IMR-90 (cell line): ENCODE measurements at places on chromosomes 3 and 15.

- H3K4me1 ChIP-seq, result no peaks in the 10 kb centered on the region
- H3K27me3 ChIP-seq, result no peaks in the 10 kb centered on the region
- DNase-seq, result no peak
- H3K36me3 ChIP-seq, result no peaks in the 10 kb centered on the region
- H3K4me3 ChIP-seq, result no peak overlapping the region
- H3K27ac ChIP-seq, result no peak overlapping the region
Measured at GRCh38 chr3:62502315-62503300, 129.3 kb upstream of the FEZF2 start.

DNA sequence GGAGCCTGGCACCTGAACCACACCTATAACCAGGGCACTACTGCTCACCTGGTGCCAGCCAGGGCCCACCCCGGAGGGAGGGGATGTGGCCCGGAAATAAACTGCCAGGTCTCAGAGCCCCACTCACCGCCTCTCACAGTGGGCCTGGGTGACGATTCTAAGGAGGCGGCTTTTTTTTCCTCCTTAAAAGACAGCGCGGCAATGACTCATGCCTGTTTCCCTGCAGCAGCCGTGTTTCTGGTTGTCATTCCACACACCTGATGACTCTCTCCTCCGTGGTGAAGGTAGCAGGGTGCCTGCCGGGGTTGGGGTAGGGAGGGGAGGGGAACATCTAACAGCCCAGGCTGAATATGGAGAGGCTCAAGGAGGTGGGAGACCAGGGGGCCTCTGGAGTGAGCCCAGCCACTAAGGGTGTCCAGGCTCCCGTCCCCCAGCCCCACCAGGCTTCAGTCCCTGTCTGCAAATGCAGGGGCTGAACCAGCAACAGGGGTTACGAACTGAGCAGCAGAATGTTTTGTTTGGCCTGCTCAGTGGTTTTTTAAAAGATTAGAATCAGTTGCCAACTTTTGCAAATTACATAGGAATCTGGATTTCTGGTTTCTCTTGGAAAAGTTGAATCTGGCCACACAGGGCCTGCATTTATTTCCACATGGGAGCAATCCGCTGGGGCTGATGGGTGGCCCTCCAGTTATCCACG lies 127.3 kb upstream of the LINGO1 start:
- no peaks in the 10 kb centered on the region for H3K4me1 ChIP-seq
- no peak overlapping the region for H3K27ac ChIP-seq
- no peak for DNase-seq
- H3K27me3 ChIP-seq, result peaks cover 24% of the 10 kb centered on the region

- DNase-seq, result no peak
- peaks cover 8% of the 10 kb centered on the region for H3K4me1 ChIP-seq
- no peak overlapping the region for H3K4me3 ChIP-seq
- H3K27me3 ChIP-seq, result no peaks in the 10 kb centered on the region
- peaks cover 3% of the 10 kb centered on the region; the same call in 1 of the 2 replicates for H3K36me3 ChIP-seq
Measured at GRCh38 chr3:53170325-53171063, 9.5 kb downstream of the PRKCD start.

DNA sequence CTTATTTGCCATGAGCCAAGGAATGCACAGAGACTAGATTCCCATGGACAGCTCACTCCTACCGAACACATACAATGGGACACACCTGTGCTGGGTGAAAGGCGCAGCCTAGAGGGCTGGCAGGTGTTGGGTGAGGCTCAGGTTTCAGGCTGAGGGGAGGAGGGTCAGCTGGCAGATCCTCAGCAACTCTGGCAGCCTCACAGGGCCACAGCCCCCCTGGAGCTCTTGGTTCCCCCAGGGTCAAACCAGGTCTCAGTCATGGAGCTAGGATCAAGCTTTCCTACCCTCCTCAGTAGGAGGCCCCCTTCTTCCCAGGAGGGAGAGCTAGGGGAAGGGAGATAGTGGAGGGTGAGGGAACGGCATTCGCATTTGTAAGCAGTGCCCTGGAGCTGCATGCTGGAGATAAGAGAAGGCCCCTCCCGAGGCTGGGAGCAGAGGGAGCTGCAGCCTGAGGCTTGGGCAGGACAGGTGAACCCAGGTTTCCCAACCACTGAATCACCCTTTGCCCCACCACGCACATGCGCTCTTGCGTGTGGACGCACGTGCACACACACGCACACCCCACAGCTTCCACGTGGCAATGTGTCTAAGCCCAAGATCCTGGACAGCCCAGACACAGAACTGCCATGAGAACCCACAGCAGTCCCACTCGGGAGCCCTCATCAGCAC lies 26.3 kb upstream of the TFRC start:
- no peaks in the 10 kb centered on the region for H3K4me1 ChIP-seq
- no peaks in the 10 kb centered on the region for H3K36me3 ChIP-seq
- peaks cover 8% of the 10 kb centered on the region for H3K27me3 ChIP-seq
- H3K27ac ChIP-seq, result no peak overlapping the region
- no peak overlapping the region for H3K4me3 ChIP-seq

- no peak for DNase-seq
- no peaks in the 10 kb centered on the region for H3K36me3 ChIP-seq
- no peak overlapping the region for H3K4me3 ChIP-seq
- H3K27ac ChIP-seq, result no peak overlapping the region
- H3K4me1 ChIP-seq, result peaks cover 7% of the 10 kb centered on the region
- no peaks in the 10 kb centered on the region for H3K27me3 ChIP-seq
Measured at GRCh38 chr15:83873966-83874365, 220.0 kb downstream of the ADAMTSL3 start.

- H3K27ac ChIP-seq, result no peak overlapping the region
- DNase-seq, result no peak
- no peaks in the 10 kb centered on the region for H3K27me3 ChIP-seq
- no peaks in the 10 kb centered on the region for H3K4me1 ChIP-seq
- H3K36me3 ChIP-seq, result no peaks in the 10 kb centered on the region
Measured at GRCh38 chr3:40057077-40057476, 247.7 kb downstream of the MYRIP start.
